ENCODE measurements at places on chromosomes 11 and 22.

GRCh38 chr11:84626256-84626655 lies 1000.9 kb downstream of the DLG2 start:
- DNase-seq = no peak

DNA sequence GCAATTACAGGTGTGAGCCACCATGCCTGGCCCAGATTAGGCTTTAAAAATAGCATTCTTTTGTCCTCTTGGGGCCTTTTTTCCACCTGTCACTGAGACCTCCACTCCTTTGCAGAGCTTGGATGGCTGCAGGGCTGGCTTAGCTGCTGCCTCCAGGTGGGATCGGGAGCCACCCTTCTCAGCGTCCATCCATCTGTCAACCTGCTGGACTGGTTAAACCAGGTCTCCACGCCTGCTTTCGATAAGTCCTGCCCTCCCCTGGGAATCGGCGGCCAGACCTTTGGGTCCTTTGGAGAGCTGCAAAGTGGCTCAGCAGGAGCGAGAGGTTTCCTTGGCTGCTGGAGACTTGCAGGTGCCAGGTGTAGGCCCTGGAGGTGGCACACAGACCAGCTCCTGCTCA lies 23.4 kb upstream of the GRAMD4 start:
- no peak for DNase-seq

GRCh38 chr11:95145430-95146060 lies 55.9 kb downstream of the ENDOD1 start:
- DNase-seq = no peak

- no peak for DNase-seq
Observed at GRCh38 chr11:19683141-19683805, 29.4 kb upstream of the NAV2 start.

GRCh38 chr22:26974914-26975803 lies 317.8 kb downstream of the MIAT start:
- no peak for DNase-seq

- peak; percentile 45 for DNase-seq
Observed at GRCh38 chr22:20206709-20207215, 55.9 kb upstream of the CCDC188 start.

- no peak for DNase-seq
Observed at GRCh38 chr11:34034053-34034452, 17.5 kb upstream of the CAPRIN1 start.

DNA sequence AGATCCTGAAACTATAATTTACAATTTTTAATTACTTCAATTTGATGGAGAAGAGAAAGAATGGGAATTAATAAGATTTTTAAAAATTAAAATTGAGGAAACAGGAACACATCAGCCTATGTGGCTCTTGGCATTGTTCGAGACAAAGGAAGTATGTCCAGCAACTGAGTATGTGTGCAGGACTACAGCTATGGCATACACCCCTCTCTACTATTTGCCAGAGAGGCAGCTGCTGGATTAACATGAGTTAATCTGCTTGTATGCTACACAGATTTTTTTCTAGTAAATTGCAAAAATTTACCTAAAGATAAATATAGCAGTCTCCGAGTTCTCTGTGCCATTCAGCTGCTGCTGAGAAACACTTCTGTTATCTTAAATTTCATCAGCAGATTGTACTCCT lies 70.6 kb downstream of the PHF21A start:
- no peak for DNase-seq

DNA sequence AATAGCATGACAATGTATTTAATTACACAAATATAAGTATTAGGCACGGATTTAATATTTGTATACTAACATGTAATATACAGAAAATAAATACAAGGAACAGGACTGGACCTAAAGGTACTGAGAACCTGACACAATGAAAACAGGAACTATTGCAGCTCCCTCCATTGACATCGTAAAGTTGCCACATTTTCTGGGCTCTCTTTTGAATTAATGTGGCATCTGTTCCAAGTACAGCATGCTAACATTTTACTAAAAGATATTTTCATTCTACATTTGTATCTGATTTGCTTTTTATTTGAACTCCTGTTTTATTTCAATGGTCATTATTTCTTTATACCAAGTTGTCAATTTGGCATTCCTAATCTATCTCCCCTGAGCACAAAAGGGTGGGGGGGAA lies 15.3 kb downstream of the PHF21A start:
- DNase-seq = no peak

DNA sequence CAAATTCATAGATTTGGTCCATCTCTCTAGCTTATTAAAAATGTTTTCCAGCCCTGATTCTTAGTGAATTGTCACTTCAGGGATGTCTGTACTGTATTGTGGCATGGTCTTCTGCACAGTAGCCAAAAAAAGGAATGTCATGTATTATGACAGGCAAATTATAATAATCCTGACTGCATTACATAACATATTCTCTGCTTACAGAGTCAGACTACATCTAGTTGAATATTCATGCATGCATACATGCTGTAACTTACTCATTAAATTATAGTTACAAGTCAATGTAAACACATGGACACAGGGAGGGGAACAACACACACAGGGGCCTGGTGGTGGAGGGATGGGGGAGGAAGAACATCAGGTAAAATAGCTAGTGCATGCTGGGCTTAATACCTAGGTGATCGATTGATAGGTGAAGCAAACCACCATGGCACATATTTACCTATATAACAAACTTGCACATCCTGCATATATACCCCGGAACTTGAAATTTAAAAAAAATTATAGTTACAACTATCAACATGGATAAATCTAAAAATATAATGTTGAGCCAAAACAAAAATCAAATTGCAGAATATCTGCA lies 31.5 kb upstream of the SMCO4 start:
- DNase-seq = no peak

- DNase-seq = no peak
Observed at GRCh38 chr11:134366254-134366653, 34.5 kb downstream of the GLB1L2 start.

DNA sequence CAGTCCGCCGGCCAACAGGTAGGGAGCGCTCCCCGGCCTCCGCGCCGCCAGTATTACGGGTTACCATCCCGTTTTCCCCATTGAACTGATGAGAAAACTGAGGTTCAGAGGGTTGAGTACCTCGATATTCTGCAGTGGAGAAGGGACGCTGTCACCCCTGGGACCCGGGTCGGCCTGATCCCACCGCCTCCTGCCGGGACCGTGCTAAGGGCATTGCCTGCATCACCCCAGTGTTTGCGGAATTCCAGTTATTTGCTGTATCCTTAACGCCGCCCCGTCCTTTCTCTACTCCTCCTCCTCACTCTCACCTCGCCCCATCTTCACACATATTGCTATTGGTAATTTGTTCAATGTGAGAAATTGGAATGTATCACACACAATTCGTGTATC lies 370 bp upstream of the A4GALT start:
- DNase-seq = no peak

DNA sequence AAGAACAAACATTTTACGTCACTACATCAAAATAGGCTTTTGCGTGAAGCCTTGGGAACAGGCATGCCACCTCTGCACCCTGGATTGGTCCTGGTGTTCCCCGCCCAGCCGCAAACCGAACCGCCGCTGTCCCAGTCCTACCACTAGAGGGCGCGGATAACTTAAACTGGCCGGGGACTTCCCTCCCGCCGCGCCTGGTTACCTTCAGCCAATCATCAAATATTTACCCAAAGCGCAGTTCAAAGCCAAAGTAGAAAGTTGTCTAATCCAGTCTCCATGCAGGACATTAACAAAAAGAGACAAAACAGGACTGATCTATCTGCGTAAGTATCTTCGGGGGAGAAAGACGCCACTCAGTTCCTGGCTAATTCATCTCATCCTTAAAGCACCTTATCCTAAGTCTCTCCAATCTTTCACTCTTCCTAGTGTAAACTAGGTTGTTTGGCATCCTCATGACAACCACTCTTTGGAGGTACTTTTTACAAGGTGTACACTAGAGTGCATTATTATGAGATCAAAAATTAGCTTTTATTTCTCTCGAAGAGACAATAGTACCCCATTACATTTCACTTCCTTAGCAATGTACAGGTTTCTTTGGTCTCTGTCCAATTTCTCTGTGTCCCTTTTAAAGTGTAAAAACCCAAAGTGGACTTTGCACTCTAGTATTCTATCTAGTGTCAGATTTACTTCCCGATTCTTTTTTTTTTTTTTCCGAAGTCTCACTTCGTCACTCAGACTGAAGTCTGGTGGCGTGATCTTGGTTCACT lies 3.9 kb upstream of the CRY2 start:
- peak; percentile 82 for DNase-seq

- DNase-seq = no peak
Observed at GRCh38 chr11:28584992-28585391, 476.8 kb downstream of the METTL15 start.

DNA sequence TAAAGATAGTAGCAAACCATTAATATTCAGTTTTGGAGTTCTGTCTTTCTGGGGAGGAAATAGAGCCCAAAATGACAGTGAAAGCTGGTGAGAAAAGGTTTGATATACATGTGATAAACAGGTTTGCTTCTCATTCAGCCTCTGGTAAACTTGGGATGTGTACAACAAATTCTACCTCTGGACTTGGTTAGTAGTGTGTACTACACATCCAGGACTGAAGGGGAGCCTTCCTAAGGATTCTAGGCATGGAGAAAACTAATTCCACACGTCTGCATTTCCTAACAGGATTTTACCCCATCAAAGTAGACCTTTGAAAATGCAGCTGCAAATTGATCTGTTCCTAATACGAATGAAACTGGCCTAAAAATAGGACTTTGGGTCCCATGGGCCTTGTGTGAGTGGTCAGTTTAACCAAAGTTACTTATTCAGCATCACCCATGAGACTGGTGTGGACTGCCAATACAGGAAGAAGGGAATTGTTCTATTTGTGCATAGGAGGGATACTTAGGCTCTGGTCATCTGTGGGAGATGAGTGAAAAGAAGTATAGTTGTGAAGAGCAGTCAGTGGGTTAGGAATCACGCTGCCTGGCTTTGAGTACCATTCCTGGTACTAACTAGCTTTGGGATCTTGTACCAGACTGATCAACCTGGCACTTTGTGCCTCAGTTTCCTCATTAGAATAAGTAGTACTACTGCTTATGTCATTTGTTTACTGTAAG lies 74.2 kb downstream of the YAP1 start:
- DNase-seq = no peak

GRCh38 chr11:134125507-134125906 lies 56.6 kb downstream of the JAM3 start:
- DNase-seq = no peak

DNA sequence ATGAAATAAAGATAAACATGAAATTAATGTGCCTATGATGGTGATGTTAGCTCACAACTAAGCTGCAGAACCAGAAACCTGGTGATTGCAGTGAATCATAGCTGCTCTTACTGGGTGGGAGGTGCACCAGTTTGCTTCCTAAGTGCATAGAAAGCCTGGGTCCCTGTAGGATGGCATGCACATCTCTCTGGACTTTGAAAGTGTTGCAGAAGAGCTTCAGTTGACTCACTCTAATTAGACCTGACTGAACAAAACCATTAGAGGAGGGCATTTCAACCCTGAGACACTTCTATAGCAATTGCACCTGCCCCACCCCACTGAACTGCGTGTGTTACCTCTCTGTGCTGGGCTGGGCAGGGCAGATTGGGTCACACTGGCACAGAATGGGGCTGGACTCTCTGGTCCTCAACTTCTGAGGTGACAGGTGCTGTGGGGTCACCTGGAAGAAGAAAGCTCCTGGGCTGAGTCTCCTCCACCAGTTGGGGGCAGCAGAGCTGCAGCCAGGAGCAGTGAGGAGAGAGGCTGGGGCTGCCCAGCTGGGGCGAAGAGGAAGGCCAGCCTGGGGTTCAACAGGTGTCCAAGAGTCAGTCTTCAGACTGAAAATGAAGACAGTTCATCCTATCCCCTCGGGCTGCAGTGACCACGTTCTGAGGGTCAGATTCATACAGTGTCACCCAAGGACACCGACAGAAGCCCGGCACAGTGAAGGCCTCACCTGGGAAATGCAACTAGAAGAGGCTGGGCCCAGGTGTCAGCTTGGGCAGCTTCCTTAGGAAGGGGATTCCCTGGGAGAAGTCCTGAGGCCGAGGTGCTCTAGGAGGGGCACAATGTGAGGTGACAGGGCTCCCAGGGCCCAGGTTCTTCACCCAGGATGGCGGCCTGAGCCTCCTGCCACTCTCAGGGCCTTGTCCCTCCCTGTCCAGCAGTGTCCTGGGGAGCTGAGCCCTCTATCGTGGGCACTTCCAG lies 58.1 kb downstream of the GGTLC2 start:
- no peak for DNase-seq

- no peak for DNase-seq
Observed at GRCh38 chr22:36452250-36452977, 29.0 kb downstream of the TXN2 start.

DNA sequence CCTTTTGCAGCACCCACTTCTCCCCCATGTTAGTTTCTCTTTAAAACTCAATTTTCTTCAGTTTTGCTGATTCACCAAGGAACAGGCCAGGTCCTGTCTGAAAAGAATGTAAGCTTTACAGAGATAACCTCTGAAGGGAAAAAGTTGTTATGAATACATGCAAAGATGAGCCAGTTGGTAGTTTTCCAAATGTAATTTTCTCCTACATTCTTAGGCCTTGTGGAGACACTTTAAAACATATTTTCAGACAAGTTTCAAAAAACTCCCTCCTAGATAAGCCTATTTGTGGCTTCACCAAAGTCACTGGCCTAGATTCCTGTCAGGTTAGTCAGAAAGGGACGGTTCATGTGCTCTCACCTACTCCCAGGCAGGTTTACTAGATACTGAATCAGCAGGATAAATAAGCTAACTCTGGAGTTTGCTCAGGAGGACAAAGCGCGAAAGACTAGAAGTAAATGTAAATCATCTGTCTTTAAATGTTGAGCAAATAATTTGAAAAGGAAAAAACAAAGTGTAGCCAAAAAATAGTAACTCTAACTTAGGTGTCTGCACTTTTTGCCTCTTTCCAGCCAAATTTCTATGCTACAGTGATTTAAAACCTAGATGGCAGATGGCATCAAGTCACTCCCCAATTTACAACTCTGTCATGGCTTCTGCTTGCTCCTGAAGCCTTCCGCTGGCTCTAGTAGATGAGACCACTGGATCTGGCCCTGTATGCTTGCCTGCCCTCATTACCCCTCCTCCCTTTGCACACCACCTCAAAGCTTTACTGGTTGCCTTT lies 4.9 kb upstream of the ATP6V1E1 start:
- DNase-seq = no peak

DNA sequence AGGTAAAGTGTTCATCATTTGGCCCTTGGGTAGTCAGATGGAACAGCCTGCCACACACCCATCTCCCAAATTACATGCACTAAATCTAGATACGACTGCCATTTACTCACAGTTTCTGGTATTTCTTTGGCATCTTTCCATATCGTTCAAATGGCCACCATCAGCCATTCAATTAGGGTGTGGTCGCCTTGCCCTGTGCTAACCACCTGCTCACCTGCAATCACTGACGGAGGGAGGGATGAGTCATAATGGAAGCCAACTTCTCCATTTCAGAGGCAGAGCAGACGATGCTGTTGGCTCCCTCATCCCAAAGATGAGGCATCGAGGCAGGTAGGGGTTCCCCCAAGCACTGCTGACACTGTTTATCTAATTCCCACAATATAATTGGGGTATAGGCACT lies 14.6 kb downstream of the MS4A6A start:
- DNase-seq = no peak

- DNase-seq = no peak
Observed at GRCh38 chr11:126587541-126587940, 232.1 kb downstream of the ST3GAL4 start.
